ENCODE measurements at places on chromosomes 2 and 18.
A peak's percentile ranks its signal among the peaks of the same experiment; 100 is the strongest.

DNA sequence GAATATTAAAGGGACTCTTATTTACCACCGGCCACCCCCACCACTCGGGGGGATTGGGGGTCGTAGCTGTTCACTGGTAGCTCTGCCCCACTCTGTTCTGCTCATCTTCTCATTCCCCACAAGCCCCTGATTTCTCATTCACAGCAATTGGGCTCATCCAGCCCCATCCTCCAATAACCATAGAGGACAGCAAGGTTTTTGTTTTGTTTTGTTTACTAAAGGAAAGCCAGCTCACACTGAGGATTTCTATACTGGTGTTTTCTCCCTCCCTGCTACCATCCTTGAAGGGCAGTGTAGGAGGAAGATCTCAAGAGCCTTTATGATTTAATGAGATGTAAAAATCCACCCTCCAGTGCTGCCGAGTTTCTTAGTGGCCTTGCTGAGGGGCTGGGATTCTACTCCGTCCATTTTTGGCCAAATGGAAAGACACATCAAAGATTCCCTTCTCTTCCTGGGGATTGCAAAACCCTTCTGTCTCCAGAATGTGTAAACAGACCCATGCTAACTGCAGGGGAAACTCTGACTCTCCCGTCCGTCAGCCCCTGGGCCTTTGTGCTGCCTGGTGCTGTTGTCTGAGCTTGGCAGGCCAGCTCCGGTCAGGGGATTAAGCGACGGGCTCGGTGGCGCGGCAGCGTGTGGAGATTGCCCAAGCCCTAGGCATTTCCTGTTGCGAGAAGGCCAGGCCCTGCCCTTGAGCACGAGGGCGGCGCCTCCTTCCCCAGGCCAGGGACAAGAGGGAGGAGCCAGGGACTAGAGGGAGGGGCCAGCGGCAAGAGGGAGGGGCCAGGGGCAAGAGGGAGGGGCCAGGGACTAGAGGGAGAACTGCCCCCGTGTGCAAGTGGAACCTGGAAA, 165.0 kb downstream of the ANTXR1 start:
- peak; percentile 92 for DNase-seq

DNA sequence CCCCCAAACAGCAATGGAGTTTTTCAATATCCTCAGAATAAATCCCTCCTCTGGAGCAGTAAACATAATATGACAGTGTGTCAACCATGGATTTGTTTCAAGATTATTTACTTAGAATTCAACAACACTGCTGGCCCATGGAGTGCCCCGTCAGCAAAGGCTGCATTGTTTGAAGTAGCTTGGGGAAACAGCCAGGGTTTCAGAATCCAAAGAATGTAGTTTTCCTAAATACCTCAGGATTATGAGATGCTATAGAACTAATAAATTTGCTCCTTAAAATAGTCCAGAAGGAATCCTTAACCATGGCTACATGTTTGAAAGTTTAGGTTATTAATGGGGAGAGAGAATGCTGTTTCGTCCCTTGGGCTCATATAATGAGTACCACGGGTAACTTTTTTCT, 13.1 kb upstream of the CETN1 start:
- no peak for DNase-seq

DNA sequence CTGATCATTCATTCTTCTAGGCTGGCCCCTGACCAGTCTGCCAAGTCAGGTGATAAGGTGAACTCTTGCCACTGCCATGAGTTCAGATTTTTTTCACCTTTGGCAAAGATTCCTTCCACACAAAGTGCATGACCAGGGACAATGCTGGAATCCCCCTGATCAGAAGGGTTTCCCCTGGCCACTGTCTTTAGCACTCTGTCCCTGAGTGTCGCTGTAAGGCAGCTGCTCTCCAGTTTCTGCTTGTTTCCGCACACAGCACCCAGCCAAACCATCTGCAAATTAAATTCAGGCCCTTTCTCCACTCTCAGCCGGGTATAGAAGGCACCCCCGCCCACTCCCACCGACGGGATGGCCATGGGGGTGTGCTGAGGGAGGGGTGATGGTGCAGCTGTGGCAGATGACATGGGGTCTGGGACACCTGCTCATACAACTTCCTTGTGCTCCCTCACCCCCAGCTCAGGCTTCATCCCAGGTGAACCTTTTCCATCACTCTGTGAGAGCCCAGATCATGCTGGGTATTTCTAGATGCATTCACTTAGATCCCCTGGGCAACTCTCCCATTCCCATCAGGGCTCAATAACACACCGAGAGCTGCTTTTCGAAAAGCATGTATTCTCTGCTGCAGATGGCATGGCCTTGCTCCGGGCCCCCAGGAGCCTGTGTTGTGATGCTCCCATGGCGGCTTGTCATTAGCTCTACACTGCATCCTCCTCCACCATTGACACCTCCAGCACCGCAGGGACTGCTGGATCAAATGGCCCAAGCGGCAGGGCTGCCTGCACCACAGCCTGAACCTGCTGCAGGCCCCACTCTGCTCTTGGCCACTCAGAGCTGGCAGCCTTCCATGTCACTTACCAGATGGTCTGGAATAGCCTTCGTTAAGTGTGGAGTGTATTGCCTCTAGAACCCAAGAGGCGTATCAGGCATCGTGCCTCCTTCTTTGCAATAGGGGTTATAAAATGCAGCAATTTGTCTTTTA, 52.3 kb upstream of the ROCK2 start:
- DNase-seq: no peak

- DNase-seq: no peak
Observed at GRCh38 chr2:198913394-198914152, 544.2 kb downstream of the SATB2 start.

GRCh38 chr2:222295368-222296062, 3.3 kb downstream of the PAX3 start:
- DNase-seq: no peak

- peak; percentile 52 for DNase-seq
Observed at GRCh38 chr2:21256006-21256405, 132.2 kb downstream of the TDRD15 start.

GRCh38 chr2:240423788-240424191, 11.7 kb upstream of the GPC1 start:
- DNase-seq: peak; percentile 1

GRCh38 chr2:214515111-214515510, 104.3 kb downstream of the VWC2L start:
- no peak for DNase-seq

- no peak for DNase-seq
Observed at GRCh38 chr2:79984476-79984875, 320.1 kb downstream of the LRRTM1 start.

DNA sequence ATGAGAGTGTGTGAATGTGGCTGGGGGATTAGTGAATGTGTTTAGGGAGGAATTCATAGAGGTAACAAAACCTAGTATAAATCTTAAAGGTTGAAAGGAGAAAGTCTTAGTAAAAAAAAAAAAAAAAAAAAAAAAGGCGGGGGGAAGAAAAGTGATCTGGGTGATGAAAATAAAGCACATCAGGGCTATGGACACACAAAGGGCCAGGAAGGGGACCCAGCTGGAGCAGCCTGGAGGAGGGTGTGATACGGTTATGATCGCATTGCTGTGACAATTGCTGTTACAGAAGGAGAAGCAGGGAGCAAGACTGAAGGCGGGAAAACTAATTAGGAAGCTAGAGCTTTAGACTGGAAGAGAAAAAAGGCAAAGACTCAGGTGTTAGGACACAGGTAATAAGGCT, 85.4 kb downstream of the DLGAP1 start:
- DNase-seq: peak; percentile 41

DNA sequence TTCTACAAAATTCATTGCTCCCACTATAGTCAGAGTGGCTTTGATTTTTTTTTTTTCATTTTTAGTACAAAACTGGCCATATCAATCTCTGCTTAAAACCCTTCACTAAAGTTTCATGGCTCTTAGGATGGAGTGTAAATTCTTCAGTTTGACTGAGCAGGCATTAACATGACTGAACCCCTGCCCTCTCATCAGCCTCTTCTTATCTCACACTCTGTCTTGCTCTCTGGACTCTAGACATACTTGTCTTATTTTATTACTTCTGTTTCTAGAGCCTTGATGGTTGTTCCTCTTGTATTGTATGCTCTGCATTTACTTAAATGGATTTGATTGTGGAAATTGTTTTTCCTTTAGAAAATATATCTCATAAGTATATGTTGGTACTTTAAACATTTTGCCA, 272.4 kb downstream of the DCC start:
- no peak for DNase-seq

DNA sequence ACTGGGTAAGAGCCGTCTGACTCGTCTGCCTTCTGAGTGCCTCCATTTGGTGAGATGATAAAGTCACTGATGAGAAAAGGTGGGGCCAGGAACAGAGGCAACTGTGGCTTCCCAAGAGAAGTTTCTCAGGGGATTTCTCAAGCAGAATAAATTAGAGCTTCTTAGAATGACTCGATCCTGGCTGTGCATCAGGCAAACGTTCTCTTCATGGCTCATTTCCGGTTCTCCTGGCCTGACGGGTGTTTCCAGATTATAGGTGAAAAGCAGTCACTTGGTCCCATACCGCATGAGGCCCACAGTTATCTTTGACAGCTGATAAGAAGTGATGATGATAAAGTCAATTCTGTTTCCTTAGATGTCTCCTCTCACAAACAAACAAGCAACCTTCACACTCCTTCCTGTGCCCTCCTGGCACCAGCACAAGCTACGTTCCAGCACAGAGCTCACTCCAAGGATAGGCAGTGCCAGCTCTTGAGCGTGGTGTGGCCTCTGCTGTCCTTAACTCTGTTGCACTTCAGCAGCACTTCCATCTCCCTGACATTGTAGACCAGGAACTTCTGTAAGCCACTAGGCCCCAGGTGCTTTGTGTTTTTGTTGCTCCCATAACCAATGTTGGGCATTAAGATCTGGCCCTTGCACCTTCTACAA, 37.8 kb upstream of the KCNF1 start:
- no peak for DNase-seq

DNA sequence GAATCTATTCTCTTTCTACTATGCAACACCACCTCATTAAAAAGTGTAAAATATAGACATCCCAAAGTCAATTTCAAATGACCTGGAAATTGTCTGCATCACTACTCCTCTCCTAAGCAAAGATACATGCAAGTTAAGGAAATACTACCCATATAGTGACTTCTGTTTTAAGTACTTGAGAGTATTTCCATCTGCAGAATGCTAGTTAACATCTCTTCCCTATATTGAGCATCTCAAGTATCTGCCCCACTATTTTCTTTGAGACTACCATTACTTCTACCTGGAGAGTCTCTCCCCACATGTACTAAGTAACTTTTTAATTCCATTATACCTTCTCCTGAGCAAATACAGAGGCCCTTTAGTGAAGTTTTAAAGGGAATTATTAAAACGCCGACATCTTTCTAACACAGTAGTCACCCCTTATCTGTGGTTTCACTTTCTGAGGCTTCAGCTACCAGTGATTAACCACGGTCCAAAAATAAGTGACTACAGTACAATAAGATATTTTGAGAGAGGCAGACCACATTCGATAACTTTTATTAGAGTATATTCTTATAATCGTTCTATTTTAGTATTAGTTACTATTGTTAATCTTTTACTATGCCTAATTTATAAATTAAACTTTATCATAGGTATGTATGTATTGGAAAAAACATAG, 21.8 kb downstream of the CWC22 start:
- no peak for DNase-seq

DNA sequence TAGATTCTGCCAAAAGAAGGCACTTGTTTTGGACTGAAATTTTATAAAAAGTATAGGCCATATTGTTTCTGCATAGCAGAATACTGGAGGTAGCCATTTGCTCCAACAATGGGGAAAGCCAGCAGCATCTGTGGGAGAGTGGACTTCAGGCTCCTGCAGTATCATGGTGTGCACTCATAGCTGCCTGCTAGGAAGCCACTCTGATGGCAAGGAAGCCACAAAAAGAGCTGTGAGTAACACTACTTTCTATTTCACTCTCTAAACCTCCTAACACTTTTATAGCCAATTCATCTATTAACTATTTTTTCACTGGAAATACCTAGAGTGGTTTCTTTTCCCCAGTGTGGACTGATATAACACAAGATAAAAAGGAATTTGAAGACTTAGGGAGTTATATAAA, 144.4 kb upstream of the KCNJ3 start:
- no peak for DNase-seq

GRCh38 chr2:140122001-140122400, 1341.8 kb upstream of the NXPH2 start:
- DNase-seq: no peak

- no peak for DNase-seq
Observed at GRCh38 chr2:71455011-71455740, 1.8 kb downstream of the DYSF start.

- peak; percentile 3 for DNase-seq
Observed at GRCh38 chr18:8367217-8367988, 241.8 kb upstream of the RAB12 start.

DNA sequence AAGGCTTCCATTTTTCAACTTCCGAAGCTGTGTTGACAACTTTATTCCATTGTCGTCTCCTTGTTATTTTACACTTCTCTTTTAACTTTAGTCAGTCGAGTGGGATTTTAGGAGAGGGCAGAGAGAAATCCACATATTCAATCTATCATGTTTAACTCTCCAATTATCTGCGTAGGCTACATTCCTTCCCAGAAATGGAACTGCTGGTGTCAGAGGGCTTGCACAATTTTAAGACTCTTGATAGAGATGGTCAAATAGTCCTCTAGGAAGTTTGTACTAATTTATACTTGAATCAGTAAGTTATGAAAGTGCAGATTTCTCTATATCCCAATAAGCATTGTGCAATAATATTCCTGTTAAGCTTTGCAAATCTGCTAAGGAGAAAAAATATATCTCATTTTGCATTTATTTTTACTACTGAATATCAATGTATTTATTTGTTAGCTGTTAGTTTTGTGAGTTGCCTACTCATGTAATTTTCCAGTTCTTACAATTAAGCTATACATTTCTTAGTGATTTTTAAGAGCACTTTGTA, 95.6 kb downstream of the CYP26B1 start:
- no peak for DNase-seq

DNA sequence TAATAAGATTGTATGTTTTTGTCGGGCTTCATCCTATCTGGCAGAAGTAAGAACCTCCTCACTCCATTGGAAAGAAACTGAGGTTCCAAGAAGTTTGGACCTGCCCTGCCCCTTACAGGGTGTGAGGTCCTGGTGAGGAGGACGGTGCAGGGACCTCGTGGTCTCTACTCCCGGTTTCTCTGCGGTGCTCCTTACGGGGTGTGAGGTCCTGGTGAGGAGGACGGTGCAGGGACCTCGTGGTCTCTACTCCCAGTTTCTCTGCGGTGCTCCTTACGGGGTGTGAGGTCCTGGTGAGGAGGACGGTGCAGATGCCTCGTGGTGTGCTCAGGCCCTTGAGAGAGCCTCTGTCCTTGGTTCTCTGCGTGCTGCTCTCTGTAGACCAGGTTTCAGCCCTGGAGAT, 5.2 kb downstream of the CTDP1 start:
- no peak for DNase-seq
